ENCODE measurements at places on chromosomes 11 and 22. TPM values are rescaled to one million over a fixed set of nuclear protein-coding genes. Genes with fewer than 3 reads are reported as not detected.

LRRC74B gene
- not detected for total RNA-seq

SCN2B gene
- total RNA-seq, result 2.8 TPM

GGTLC2 gene
- not detected for total RNA-seq

TLCD5 gene
- 3.3 TPM for total RNA-seq

SAA4 gene
- not detected for total RNA-seq

LDHAL6A gene
- total RNA-seq, result not detected

OOSP3 gene
- not detected for total RNA-seq

SVIP gene
- total RNA-seq, result 26.5 TPM

YPEL4 gene
- 0.48 TPM for total RNA-seq

TMPRSS4 gene
- 169 TPM for total RNA-seq

BLID gene
- 0.33 TPM for total RNA-seq

MRGPRX2 gene
- total RNA-seq, result not detected

CDC45 gene
- 19.0 TPM for total RNA-seq

OR51B5 gene
- total RNA-seq, result not detected

PTGDR2 gene
- 2.6 TPM for total RNA-seq

UBE2L3 gene
- total RNA-seq, result 60.8 TPM

CARD10 gene
- 9.9 TPM for total RNA-seq

PRAME gene
- 0.10 TPM for total RNA-seq

JAML gene
- 0.57 TPM for total RNA-seq

CCDC81 gene
- 0.79 TPM for total RNA-seq

APOBEC3A gene
- 0.67 TPM for total RNA-seq

TUB gene
- 28.8 TPM for total RNA-seq

YPEL1 gene
- 19.3 TPM for total RNA-seq

RAB36 gene
- total RNA-seq, result 6.8 TPM

FZD4 gene
- total RNA-seq, result 11.9 TPM

DCHS1 gene
- 54.9 TPM for total RNA-seq

HSCB gene
- total RNA-seq, result 11.4 TPM

MYRF gene
- 29.6 TPM for total RNA-seq

ZNF280B gene
- 1.1 TPM for total RNA-seq

GPHA2 gene
- not detected for total RNA-seq

PHLDA2 gene
- total RNA-seq, result 14.2 TPM

STIM1 gene
- total RNA-seq, result 53.3 TPM

CRYBB2 gene
- total RNA-seq, result 0.33 TPM

KRTAP5-10 gene
- not detected for total RNA-seq

TCF20 gene
- total RNA-seq, result 56.5 TPM

MS4A3 gene
- total RNA-seq, result not detected

WNT11 gene
- total RNA-seq, result 18.2 TPM

OTOG gene
- total RNA-seq, result 0.21 TPM

SYCE3 gene
- not detected for total RNA-seq

CD3E gene
- not detected for total RNA-seq

ARHGAP42 gene
- total RNA-seq, result 22.6 TPM

SYT12 gene
- total RNA-seq, result 0.55 TPM

MTMR3 gene
- 54.3 TPM for total RNA-seq

All from type B pancreatic cell (in vitro differentiated cells).